ENCODE measurements at places on chromosomes 5 and 9.

GRCh38 chr9:84293001-84293798, 47.4 kb downstream of the SLC28A3 start:
- DNase-seq = no peak

DNA sequence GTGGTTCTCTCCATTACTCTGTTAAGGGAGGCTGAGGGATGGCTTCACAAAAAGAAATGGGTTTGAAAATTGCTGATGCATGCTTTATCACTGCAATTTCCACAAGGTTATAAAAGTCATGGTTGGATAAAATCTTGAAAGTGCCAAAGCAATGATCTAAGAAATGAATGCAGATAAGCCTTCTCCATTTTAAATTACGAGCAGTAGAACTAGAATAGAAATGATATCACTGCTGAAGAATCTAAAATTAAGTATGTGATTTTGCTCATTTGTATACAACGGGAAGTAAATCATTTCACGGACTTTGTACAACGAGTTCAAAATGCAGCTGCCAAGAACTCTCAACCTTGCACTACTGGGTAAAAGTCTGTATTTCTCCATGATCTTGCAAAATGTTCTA, 299.0 kb downstream of the PRELID2 start:
- DNase-seq = no peak

GRCh38 chr9:103431809-103432208, 436.7 kb downstream of the CYLC2 start:
- no peak for DNase-seq

DNA sequence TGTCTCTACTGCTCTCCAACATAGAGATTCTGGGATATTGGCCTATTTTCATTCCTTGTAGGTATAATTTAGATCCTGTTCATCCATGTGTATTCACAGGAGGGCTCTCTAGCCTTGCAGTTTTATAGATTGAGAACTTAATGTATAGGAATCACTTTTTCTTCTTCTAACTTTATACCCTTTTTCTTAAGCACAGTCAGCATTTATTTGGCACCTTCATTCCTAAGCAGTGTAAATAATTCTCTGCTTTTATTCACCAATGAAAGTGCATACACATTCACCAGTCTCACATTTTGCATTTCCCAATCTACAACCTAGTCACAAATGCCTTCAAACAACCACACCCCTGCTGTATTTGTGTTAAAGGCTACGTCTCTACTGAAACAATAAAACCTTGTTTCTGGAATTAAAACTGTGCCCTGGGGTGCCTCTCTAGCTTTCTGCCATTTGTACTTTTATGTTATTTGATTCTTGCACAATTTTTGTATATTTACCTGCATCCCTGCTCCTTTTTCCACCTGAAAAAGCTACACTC, 49.3 kb downstream of the NREP start:
- DNase-seq = no peak

- DNase-seq = peak; percentile 24
These were observed 62.5 kb upstream of the ITGA1 start for GRCh38 chr5:52725065-52725746.

DNA sequence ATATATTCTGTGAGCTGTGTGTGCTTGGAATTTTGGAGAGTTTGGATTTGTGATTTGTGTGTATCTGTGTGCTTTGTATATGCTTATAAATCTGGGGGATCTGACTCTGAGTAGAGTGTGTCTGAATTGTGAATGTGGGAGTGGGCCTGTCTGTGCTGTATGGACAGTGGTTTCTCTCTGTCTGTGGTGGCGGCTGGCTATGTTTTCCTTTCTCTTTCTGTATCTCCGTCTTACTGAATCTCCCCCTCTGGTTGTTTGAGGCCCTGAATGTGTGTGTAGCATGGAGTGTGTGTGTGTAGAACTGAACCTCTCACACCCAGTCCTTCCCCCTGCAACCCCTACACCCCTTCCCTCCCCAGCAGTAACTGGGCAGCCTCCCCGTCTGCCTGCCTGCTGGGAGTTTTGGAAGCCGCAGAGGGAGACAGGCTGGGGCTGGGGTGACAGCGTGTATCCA, 4.7 kb downstream of the CXXC5 start:
- DNase-seq = no peak

DNA sequence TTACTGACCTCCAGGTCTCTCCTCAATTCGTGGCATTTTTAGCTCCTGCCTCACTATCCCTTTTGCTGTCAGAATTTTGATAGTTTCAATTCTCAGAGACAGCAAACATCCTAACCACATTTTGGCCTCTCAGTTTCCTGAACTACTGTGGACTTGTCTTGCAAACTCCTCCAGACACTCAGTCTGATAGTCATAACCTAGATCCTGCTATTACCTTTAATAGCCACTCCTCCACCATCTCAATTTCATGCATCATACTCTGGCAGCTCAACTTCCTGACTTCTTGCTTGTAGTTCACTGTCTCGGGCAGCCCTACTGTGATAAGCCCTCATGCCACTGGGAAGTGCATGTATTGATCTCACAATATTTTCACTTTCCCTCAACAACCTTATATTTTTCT, 481.8 kb upstream of the CDH18 start:
- no peak for DNase-seq

- no peak for DNase-seq
These were observed 511.0 kb downstream of the PRELID2 start for GRCh38 chr5:145324101-145324500.

DNA sequence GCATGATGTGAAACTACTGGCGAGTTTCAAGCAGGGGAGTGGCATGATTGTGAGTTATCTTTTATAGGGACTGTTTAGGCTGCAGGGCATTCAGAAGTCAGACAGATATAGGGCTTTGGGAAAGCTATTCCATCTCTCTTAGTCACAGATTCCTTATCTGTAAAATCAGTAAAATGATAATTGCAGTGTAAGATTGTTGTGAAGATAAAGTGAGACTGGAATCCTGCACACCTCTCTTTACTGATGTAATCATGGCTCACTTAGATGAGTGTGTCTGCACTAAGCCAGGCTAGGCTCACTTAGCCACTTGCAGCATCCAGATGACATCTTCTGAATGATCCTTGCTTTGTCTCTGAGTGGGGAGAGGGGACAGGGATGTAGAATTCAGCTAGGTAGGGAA, 81.8 kb upstream of the MAMDC2 start:
- DNase-seq = no peak

GRCh38 chr5:56700711-56701110, 114.6 kb upstream of the MAP3K1 start:
- DNase-seq = no peak

GRCh38 chr5:83475935-83476814, 4.6 kb downstream of the VCAN start:
- DNase-seq = no peak

DNA sequence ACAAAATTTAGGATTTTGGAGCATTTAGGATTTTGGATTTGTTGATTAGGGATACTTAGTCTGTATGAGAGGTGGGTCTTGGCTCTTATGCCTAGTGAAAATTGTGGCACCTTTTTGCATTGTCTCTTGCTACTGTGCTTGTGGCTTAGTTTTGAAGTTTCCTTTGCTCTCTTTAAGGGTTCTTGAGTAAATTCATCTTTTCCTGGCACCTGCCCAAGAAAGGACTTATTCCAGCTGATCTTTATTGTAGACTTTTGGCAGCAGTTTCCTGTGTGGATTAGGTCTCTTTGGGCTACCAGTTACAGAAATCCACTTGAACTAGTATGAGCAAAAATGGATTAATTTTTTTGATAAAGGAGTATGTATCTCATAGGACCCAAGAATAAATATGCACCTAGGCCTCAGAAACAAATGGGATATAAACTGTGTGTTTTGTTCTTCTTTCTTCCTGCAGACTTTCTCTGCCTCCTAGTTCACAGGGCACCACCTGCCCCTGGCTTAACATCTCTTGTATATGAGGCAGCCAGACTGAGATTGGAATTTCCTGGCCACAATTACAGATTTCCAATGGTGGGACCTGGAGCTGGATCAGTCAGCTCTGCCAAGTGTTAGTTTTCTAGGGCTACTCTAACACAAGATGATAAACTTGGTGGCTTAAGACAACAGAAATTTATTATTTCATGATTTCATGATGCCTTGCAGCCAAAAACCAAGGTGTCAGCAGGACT, 44.6 kb downstream of the FOCAD start:
- DNase-seq = no peak

- no peak for DNase-seq
These were observed 255.0 kb downstream of the NDUFS4 start for GRCh38 chr5:53815471-53815870.

- no peak for DNase-seq
These were observed 372.9 kb downstream of the CDH18 start for GRCh38 chr5:19615071-19615470.

GRCh38 chr5:21774281-21774680, 1078.9 kb downstream of the CDH12 start:
- no peak for DNase-seq

DNA sequence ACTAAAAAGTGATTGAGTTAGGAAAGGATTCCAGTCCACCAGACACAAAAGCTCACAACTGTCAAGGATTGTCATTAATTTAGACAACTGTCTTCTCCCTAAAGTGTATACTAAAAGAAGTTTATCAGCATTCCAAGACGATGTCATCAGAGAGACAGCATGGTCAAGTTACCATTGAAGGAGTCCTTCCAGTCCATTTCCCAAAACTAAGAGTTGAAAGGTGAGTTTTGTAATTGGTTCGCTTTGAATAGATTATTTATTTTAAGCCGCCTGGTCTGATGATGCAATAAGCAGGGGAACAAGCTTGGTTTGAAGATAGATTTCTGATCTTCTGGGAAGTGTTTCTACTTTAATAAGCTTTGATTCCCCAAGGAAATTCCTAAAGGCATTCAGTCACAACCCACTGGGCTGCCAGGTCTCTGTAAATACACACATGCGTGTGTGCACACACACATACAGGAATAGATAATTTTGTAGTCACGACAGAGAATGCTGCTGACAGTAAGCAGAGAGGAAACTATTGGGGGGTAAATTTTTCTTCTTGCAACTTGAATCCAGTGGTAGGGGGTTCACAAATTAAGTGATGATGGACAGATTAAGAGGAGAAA, 234.8 kb downstream of the PIK3R1 start:
- no peak for DNase-seq

DNA sequence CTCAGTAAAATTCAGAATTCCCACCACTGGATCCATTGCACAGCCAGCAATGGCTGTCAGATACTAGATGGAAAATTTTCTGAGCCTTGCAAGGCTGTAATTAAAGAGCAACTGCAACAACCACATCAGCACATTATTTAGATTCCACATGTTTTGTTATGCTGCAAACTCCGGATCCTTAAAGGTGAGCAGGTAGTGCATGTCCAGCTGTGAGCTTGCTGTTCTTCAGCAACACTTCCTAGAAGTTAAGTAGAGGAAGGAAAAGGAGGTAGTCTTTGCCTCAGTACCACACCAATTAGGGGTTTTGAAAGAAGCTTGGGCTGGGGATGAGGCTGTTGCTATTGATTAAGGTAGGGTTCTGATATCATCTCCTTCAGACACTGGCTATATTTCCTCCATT, 144.3 kb downstream of the AUH start:
- DNase-seq = no peak

DNA sequence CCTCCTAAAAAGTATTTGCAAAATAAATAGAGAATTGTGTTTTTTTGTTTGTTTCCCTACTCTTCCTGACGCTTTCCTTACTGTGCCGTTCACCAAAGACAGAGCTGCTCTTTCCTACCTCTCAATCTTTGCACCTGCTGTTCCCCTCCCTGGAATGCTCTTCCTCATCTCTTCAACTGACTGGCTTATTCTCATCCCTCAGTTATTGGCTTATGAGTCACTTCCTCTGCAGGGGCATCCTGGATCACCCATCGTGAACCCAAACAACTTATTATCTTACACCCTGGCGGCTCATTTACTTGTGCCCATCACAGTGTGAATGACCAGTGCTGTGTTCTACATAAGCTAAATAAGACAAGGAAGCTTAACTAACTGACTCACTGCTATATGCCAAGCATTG, 36.1 kb upstream of the CCNG1 start:
- DNase-seq = no peak

- no peak for DNase-seq
These were observed 27.5 kb upstream of the SERINC5 start for GRCh38 chr5:80283360-80283759.

- DNase-seq = no peak
These were observed 2.5 kb upstream of the FGF1 start for GRCh38 chr5:142688281-142688989.

DNA sequence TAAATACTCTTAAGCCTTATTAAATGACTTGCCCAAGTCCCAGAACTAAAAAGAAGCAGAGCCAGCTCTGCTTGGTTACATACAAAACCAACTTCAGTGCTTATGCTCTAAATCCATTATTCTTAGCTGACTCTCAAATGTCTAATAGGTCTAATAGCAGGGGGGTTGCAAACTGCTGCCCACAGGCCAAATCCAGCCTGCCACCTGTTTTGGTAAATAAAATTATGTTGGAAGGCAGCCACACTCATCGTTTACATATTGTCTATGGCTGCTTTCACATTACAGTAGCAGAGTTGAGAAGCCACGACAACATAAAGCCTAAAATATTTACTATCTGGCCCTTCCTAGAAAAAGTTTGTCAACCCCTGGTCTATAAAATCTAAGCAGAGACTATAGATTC, 69.0 kb downstream of the KLHL3 start:
- DNase-seq = no peak

DNA sequence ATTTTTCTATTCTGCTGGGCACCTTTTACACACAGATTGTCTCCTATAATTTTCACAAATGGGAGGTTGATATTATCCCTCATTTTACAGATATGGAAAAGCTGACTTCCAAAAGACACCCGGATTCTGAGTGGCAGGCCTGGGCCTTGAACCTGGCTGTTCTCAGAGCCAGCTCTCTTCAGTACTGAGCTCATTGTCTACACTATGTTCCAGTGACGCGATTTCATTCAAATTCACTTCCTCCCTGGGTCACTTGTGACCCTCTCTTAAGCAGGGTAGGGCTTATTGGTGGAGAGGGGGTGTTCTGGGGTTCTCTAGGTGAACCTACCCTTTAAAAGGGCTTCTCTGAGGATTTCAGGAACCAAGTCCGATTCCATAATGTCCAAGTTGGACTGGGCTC, 70.2 kb downstream of the ANKRD33B start:
- no peak for DNase-seq

DNA sequence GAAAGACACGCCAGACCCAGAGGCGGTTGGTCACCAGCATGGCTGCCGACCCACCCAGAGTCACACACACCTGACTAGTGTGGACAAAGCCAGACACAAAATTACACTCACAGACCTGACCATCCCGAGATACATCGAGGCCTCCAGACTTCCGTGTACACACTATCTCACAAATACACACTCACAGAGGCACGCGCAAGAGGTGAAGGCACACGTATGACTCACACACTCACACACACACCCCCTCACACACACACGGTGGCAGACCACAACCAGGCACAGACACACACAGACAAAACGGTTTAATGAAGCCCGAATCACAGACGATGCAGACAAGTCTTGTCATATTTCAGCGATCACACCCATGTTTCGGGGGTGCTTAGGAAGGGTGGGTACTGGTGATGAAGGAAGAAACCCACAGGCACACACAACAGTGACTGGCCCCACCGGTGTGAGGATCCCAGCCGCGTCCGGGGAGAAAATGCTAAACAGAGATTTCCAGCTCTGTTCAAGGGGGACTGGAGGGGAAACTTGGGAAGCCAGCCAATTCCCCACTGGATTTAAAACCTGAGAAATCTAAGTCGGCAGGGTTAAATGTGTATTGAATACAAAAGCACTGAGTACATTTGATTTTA, 51.3 kb downstream of the CRB2 start:
- DNase-seq = no peak

Data from stimulated activated CD4-positive, alpha-beta T cell treated with anti-CD3 and anti-CD28 coated beads, Interleukin-1b, Interleukin-23, amount 100 ng/mL, for 1 hour (primary cell).